ENCODE measurements at places on chromosomes 3 and 15. TPM values are rescaled to one million over a fixed set of nuclear protein-coding genes. Genes with fewer than 3 reads are reported as not detected.

FAM107A gene
- 10.2 TPM for total RNA-seq

CPNE9 gene
- not detected for total RNA-seq

NDUFB4 gene
- 84.4 TPM for total RNA-seq

RLBP1 gene
- total RNA-seq = not detected

ATP13A4 gene
- 0.10 TPM for total RNA-seq

OXTR gene
- 0.54 TPM for total RNA-seq

ZCWPW2 gene
- 1.6 TPM for total RNA-seq

CFAP20DC gene
- 0.39 TPM for total RNA-seq

CACNA2D2 gene
- 2.7 TPM for total RNA-seq

NR2F2 gene
- 102 TPM for total RNA-seq

GPR62 gene
- not detected for total RNA-seq

FGD5 gene
- total RNA-seq = 36.2 TPM

DNA sequence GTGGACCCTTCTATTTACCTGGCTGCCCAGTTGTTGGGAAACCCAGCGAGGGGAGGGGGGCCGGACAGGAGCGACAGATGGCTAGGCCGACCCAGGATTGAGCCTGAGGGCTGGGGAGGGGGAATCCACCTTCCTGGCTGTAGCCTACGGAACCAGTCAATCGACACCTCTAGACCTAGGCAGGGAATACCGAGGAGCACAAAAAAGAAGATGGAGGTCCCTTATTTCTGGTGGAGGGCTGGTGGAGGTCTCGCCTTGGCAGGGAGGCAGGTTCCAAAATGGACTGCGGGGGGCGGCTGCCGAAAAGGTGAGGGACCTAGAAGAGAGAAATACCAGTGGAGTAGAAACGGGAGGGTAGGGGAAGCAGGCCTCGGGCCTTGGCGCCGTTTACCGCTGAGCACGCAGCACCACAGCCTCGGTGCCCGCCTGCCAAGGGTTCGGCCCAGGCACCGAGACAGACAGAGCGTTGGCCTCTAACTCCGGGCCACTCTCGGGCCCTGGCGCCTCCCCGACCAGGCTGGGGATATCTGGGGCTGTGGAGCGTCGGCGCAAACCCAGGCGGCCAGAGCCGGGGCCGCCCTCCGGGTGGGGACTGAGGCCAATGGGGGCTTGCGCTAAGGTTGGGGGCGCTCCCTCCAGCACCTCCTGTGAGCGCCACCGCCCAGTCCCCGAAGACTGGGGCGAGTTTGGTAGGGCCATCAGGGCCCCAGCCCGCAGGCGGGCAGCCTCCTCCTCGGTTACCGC, 1.6 kb downstream of the ANKRD63 start:
- DNase-seq = no peak

DNA sequence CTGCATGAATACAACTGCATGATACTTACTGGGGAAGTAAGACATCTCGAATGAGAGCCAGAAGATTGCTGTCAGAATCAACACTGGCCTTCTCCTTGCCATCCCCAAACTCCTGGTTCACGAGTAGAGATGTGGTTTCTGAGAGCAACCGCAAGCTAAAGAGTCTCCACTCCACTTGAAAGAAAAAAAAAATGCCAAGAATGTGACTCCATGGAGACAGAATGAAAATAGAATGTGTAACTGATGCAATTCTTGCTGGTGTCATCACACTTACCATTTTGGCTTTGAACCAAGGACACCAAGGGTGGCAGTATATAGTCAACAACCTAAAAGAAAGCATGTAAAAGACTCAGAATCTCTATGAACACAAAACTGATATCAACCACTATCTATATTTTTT, 280.4 kb downstream of the ULK4 start:
- no peak for DNase-seq

GRCh38 chr3:181728470-181729340, 17.0 kb downstream of the SOX2 start:
- no peak for DNase-seq

DNA sequence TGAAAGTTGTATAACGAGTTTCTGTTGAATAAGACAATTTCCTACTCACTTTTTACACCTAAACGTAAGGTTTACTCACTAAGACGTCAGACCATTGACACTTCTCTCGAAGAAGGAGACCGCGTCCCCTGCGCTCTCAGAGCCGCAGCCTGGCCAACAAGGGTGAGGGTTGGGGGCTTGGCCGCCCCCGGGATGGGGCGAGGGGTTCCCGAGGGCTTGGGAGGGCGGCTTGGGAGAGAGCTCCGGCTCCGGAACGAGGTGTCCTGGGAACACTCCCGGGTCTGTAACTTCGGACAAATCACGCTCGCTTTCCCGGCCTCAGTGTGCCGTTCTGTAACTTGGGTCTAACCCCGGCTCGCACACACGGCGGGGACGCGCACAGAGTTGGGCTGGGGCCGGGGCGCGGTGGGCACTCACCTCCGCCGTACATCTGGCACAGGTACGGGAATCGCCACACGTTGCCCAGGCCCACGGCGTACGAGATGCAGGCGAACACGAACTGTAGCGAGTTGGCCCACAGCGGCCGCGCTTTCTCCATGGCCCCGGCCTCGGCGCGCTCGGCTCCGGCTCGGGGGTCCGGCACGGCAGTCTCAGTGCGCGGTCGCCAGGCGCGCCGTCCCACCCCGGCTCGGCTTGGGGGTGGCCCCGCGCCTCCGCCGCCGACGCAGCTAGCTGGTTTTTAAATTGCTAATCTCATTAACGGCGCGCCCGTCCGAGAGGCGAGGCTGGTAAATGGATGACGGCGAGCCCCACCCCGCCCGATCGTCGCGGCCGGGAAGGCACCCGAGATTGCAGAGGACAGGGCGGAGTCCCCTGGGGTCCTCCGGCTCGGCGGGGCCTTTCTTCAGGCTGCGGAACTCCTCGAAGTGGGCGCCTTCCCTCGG, at the start of gene SLC6A20:
Gene SLC6A20 (minus strand): TSS at position 655 of the 884 bp plus-strand sequence. CDS start 117 bp downstream, at position 538.
- DNase-seq = no peak

- no peak for DNase-seq
These were observed 20.8 kb upstream of the SNTN start for GRCh38 chr3:63631670-63632069.

- DNase-seq = no peak
These were observed 1024.8 kb downstream of the TBL1XR1 start for GRCh38 chr3:176172492-176172891.

GRCh38 chr15:42226648-42227047, 18.5 kb upstream of the VPS39 start:
- no peak for DNase-seq

GRCh38 chr3:111373861-111374260, 168.1 kb upstream of the CD96 start:
- DNase-seq = no peak

DNA sequence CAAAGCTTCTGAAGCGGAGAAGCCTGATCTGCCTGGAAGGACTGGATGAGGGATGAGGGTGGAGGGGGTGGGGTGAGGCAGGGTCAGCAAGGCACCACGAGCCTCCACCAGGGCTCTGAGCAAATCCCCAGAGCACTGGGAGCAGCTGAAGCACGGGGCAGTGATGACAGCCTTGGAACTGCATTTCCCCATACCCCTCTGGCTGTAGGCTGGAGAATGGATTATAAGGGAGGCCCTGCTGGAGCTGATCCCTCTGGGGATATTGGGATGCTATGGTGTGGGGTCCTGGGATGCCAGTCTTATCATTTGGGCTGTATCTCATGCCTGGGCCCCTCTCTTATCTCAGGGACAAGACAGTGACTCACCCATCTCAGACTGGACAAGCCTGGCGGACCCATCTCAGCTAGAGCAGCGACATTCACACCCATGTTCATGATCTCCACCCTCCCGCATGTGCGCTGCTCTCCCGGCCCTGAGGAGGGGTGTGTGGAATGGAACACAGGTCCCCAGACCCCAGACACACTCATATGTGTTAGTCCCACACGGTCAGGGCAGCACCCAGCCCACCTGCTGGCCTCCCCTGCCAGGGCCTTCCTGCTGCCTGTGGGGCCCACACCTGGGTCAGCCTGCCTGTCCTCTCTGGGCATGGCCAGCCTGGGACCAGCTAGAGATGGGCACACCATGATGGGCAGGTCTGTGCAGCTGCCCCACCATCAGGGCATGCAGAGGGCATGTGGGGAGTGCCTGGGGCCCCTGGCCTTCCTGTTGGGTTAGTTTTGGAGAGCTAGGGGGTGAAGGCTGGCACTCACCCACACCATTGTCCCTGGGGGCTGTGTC, 97.1 kb downstream of the FBLN2 start:
- DNase-seq = no peak

- DNase-seq = no peak
These were observed 3.1 kb upstream of the DLL4 start for GRCh38 chr15:40925863-40926658.

DNA sequence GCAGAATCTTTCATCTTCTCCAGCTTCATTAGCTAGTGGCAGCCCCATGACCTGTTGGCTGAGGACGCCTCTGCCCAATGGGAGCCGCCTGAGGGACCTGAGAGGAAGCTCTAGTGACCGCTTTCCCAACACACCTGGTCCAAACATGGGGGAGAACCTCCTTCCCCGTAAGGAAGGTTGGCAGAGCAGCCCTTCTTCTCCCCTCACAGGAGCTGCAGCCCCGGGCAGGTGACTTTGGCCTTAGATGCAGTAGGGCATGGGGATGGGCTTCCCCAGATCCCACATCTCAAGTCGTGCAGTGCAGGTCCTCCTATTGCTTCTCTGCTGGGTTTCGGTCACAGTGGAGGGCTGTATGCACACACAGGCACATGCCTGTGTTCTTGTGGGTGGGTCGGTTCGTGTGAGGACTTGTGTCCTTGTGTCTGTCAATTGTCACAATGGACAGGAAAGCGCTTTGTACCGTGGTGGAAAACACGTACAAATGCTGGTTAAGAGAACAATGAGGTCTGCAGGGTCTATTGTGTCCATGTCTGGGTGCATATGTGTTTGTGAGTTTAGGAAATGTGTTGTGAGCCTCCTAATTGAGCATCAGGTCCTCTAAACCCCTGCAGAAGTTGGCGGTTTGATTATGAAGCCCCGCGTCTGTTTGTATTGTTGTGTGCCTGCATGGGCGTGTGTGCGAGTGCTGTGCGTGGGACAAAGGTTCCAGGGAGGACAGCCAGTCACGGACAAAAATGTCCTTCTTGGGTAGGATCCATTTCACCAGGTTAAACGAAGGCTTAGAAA, 1.4 kb downstream of the ISLR2 start:
- no peak for DNase-seq

- no peak for DNase-seq
These were observed 7.6 kb upstream of the FOXP1 start for GRCh38 chr3:71591101-71591500.

- DNase-seq = no peak
These were observed 3.3 kb downstream of the CRYBG3 start for GRCh38 chr3:97825101-97825500.

- no peak for DNase-seq
These were observed 542.2 kb downstream of the FOXP1 start for GRCh38 chr3:71041371-71041770.

GRCh38 chr3:98612996-98613517, 19.6 kb upstream of the CPOX start:
- peak; percentile 52 for DNase-seq

- peak; percentile 93 for DNase-seq
These were observed 15.7 kb downstream of the BHLHE40 start for GRCh38 chr3:4994823-4995499.

DNA sequence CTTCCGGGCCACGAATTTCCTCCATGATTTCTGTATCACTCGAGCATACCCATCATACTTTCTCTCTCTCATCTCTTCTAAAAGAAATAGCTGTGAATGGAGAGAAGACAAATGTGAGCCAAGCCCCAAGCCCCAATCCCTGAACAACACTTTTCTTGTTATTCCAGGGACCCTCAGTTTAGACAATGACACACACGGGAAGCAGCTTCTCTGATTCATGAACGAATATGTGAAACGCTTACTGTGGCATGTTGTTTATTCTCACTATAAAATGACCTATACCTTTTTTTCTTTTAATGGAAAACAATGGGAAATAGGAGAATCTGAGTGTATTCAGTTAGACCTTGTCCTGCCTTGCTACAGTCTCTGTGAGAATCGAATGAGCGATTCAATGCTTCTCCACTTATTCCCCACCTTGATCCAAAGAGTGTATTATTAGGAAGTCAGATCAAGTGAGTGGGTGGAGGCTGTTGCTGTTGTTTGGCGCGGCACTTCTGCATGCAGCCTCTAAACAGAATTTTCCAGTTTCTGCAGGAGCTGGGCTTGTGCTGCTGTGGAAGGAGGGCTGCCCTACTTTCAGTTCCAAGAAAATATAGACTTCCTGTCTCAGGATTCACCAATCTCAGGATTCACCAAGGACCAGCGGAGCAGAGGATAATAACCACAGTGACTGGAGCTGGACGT, 32.4 kb upstream of the LDHAL6B start:
- DNase-seq = no peak

DNA sequence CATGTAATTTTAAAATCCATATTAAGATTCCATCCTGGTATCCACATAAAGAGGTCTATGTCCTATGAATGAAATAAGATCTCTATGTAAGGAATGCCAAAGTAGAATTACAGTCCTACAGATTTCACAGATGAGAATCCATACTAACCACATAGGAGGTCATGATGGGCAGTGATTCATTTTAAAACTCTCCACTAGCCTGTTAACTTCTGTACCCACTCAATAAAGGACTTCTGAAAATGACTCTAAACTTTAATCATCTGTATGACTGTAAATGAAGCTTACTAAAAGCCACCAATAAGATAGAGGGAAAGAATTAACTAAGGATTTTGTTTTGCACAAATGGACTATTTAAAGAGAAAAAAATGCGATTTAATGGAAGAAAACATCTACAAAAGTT, 28.7 kb downstream of the MORC1 start:
- no peak for DNase-seq

DNA sequence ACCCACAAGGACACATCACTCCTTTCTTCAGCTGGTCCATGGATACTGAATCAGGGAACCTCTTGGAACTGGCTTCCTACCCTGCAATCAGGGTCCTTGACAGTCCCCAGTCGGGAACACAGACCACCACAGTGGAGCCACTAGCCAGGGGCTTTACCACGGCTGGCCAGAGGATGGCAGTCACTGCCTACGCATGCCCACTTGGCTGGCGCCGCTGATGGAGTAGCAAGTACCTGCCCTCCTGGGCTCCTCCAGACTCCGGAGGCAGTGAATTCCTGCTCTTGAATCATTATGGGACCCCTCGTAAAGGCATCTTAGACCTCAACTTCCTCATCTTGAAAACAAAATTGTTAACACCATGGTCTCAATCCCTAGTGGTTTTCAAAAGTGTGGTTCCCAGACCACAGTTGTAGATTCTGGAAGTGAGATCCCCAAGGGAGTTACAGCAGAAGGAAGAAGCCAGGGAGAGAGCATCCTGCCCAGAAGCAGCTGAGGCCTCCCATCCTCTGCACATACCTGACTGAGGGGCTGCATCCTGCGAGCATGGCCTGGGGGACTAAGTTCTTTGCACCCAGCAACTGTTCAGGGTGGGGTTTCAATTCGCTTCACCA, 9.1 kb upstream of the SKIC8 start:
- DNase-seq = no peak

GRCh38 chr15:71472566-71472965, 337.8 kb upstream of the NR2E3 start:
- no peak for DNase-seq

GRCh38 chr3:99315896-99316295, 322.5 kb upstream of the COL8A1 start:
- no peak for DNase-seq

- DNase-seq = no peak
These were observed 237.4 kb upstream of the UMPS start for GRCh38 chr3:124492824-124493223.
